T follicular helper cell (primary cell): ENCODE measurements at places on chromosomes 1 and 21.

GRCh38 chr1:19385869-19386591 lies 73.9 kb downstream of the SLC66A1 start:
- no peak for DNase-seq

GRCh38 chr1:5903031-5903430 lies 89.2 kb downstream of the NPHP4 start:
- no peak for DNase-seq

GRCh38 chr21:32312976-32313375 lies 14.3 kb downstream of the MRAP start:
- DNase-seq: no peak

DNA sequence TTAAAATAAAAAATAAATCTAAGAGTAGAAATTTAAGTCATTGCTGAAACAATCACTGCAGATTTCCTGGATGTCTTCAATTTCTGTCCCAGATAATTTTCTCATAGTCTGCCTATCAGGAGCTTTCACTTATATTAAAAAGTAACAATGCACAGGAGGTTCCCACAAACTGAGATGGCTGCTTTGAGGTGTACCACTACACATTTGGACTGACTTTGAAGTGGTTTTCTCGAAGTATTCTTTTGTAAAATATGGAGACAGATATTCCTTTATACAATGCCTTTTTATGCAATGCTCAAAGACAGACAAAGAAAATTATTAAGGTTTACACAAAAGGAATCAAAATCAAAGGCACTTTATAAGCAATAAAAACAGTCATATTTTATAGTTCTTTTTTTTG lies 24.5 kb downstream of the TOR1AIP2 start:
- no peak for DNase-seq

GRCh38 chr1:41487126-41488039 lies 2.9 kb upstream of the EDN2 start:
- no peak for DNase-seq

GRCh38 chr1:40985161-40985560 lies 5.7 kb downstream of the CTPS1 start:
- DNase-seq: no peak

- no peak for DNase-seq
Measured at GRCh38 chr21:44702111-44702972, 5.4 kb downstream of the KRTAP10-12 start.

- no peak for DNase-seq
Measured at GRCh38 chr1:56526571-56527174, 52.7 kb downstream of the PLPP3 start.

- no peak for DNase-seq
Measured at GRCh38 chr21:43913928-43914327, 48.9 kb downstream of the AGPAT3 start.

DNA sequence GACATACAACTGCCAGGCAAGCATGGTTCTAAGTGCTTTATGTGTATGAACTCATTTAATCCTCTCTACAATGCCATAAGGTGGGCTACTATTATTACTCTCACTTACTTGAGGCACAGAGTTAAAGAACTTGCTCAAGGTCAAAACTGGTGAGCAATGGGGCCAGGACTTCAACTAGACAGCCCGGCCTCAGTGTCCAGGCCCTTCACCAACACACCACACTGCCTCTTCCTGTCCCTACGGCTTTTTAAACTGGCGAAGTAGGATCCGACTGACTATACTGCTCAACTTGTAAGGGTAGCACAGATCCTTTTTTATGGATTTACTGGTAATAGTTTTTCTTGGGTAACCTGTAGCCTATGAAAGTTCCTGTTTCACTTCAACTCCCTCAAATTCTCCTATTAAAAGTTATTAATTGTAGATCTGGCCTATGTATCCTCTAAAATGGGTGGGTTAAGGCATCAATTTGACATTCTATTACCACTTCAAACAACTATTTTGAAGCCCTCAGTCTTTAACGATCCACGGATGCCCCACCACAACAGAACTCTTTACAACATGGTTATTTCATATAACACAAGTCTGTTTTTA lies 4.3 kb downstream of the ERRFI1 start:
- no peak for DNase-seq

GRCh38 chr1:30519201-30519763 lies 204.1 kb downstream of the MATN1 start:
- no peak for DNase-seq

- DNase-seq: no peak
Measured at GRCh38 chr21:42272984-42273600, 42.1 kb downstream of the TFF3 start.

DNA sequence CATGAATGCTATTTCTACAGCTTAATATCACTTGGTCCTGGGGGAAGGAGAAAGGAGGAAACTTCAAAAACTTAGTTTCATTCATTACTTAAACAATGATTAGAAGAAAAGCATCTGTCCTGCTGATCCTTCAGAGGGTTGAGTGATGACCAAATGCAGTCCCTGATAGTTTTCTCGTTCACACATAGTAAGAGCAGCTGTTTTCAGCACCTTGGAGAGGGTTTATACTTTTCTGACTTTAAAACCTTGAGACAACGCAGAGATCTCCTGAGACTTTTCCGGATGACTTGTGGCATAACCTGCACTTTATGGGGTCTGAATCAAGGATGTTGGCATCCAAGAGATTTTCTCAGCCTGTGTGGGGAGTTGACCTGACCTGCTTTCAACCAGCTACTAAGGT lies 94.0 kb upstream of the KCND3 start:
- DNase-seq: no peak

- DNase-seq: no peak
Measured at GRCh38 chr1:182366596-182366995, 25.0 kb downstream of the GLUL start.

DNA sequence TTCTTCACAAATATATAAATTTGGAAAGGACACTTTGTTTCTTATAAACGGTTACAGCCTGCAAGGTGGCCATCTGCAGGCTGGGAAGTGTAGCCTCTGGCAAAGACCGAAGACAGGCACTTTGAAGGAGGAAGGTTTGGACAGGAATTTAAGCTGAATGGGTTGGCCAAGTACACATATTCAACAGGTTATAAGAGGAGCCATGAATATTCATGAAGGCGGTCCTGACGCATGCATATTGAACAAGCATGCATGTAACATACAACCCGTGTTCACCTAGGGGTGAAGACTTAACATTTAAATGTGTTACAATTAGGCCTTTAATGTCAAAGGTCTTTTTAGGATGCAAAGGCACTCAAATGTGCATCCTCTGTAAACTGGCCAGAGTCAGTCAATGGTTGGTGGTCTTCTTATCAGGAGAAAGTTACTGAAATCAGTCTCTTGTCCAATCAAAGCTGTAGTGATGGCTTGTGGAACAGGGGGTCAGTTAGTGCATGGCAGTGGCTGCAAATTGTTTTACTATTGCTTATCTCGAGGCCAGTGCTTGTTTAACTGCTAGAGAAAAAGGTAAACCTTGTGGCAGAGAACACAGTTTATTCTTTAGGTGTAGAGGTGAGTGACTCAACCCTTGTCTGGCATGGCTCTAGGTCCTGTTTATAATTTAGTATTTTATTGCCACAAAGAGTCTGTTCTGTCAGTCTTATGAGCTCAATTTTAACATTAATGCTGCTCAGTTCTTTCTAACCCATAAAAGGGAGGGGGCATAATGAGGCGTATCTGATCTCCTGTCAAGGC lies 70.3 kb upstream of the F3 start:
- no peak for DNase-seq

GRCh38 chr1:84892705-84893618 lies at the start of gene LPAR3:
Gene LPAR3 (minus strand): TSS chr1:84893206. CDS start chr1:84866120, 27,086 bp downstream.
- DNase-seq: no peak

GRCh38 chr1:174743654-174744561 lies 255.8 kb upstream of the CACYBP start:
- DNase-seq: no peak

- DNase-seq: peak; percentile 14
Measured at GRCh38 chr1:156750711-156751450, 594 bp downstream of the HDGF start.

DNA sequence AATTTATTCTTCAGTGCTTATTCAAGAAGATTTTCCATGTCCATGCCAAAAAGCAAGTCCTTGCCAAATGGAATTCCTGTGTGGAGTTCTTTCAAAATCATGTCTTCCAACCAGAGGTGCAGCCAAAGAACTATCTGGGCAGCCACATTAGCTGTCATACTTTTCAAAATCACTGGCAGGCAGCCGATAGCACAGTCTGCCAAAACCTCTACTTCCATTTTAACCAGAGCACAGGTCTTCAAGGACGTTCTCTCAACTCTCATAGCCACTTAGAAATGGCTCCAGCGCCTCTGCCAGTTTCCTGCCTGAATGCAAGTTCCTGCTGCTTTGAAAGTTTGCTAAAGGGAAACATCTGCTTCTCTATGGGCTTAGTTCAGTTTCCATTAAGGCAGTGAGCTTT lies 975.7 kb upstream of the ADGRL4 start:
- DNase-seq: no peak

DNA sequence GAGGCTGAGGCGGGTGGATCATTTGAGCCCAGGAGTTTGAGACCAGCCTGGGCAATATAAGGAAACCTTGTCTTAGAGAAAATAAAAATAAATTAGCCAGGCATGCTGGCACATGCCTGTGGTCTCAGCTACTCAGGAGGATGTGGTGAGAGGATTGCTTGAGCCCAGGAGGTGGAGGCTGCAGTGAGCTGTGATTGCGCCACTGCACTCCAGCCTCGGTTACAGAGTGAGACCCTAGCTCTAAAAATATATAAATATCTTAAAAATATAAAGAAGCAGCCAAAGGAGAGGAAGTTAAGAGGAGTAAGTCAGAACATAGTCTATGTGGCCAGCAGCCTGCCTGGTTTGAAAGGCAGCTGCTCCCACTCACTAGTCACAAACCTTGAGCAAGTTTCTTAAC lies 4.5 kb upstream of the IL10RB start:
- no peak for DNase-seq

GRCh38 chr1:100597061-100597741 lies 59.3 kb downstream of the GPR88 start:
- DNase-seq: no peak

DNA sequence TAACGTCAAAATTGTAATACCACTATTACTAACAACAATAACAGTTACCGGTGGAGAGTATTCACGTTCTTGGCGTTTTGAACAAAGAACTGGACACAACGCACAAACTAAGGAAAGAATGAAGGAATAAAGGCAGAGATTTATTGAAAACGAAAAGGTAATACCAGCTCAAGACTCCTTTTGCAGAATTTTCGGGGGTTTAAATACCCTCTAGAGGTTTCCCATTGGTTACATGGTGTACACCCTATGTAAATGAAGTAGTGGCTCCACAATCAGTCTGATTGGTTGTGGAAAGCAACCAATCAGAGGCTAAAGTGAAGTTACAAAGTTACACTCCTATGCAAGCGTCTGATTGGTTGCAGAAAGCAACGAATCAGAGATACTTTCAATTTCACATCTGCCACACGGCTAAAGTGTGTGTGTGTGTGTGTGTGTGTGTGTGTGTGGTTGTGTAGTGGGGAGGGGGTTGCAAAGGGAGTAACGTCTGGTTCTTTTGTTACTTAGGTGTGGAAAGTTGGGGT lies 1.1 kb upstream of the GTF2B start:
- no peak for DNase-seq

- DNase-seq: no peak
Measured at GRCh38 chr1:169595764-169596711, 9.8 kb upstream of the F5 start.

- no peak for DNase-seq
Measured at GRCh38 chr1:184770181-184770979, 15.7 kb upstream of the EDEM3 start.

DNA sequence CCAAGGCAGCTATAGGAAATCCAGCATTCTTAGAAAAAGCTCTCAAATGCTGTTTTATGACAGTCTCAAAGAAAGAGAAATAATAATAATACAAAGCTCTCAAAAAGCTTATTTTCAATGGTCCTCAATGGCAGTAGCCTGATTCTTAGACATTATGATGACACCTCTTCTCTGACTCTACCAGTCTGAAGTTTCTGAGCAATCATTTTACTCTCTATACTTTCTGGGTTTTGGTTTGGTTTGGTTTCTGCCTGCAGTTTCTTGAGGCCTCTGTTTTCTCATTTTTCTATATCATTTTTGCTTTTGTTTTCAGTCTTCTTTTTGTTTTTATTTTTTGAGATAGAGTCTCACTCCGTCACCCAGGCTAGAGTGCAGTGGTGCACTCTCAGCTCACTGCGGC lies 50.2 kb upstream of the TBX15 start:
- no peak for DNase-seq

- no peak for DNase-seq
Measured at GRCh38 chr1:69121723-69122122, 446.0 kb upstream of the LRRC7 start.

- peak; percentile 48 for DNase-seq
Measured at GRCh38 chr1:26541816-26542711, 12.5 kb downstream of the RPS6KA1 start.

DNA sequence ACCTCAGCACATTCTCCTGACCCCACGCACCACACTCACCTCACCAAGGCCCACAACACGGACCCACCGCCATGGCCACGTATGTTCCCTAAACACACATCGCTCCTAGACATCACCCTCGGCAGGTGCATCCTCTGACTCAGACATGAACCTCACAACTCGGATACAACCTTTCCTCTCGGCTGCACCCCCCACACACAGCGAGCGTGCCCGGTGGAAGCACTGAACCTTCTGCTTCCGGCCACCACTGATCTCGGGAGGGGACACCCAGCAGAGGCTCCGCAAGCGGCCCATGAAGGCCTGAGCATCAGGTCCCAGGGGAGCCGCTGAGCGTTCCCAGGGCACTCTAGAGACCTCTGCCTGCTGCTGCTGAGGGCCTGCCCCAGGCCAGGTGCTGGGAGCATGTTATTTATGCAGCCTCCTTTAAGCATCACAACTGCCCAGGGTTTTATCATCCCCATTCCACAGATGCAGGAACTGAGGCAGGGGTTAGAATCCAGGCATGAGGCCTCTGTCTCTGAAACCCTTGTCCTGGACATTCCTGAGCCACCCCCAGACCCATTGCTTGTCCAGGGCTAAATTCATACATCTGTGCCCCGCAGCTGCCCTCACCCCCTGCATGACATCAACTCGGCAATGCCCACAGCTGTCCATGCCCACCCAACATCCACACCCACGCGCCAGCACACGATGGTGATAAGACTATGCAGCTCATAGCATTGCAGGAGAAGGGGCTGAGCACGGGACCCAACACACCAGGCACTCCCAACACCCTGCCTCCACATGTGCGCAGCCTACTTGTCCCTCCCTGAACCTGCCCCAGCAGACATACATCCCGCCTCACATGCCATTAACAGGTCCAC lies 27.0 kb downstream of the SDC3 start:
- DNase-seq: no peak

- no peak for DNase-seq
Measured at GRCh38 chr1:1355416-1355815, 2.9 kb downstream of the MXRA8 start.

GRCh38 chr1:226816576-226816975 lies 53.8 kb upstream of the PSEN2 start:
- no peak for DNase-seq

- no peak for DNase-seq
Measured at GRCh38 chr1:184800876-184801275, 46.2 kb upstream of the EDEM3 start.

GRCh38 chr1:8004803-8005573 lies 21.1 kb downstream of the ERRFI1 start:
- DNase-seq: no peak

GRCh38 chr1:205598841-205599668 lies 32.8 kb downstream of the ELK4 start:
- no peak for DNase-seq

- no peak for DNase-seq
Measured at GRCh38 chr1:8818325-8818775, 910 bp upstream of the RERE start.

- DNase-seq: no peak
Measured at GRCh38 chr1:117899801-117900200, 29.6 kb downstream of the GDAP2 start.
